CD8-positive, alpha-beta T cell (primary cell): ENCODE measurements at places on chromosomes 5 and 9.

GRCh38 chr9:86645303-86645702, 291.1 kb upstream of the TUT7 start:
- DNase-seq, result no peak

- DNase-seq, result no peak
These were observed 27.3 kb upstream of the GFPT2 start for GRCh38 chr5:180380441-180380840.

GRCh38 chr5:1316588-1317340, 21.9 kb upstream of the TERT start:
- no peak for DNase-seq

DNA sequence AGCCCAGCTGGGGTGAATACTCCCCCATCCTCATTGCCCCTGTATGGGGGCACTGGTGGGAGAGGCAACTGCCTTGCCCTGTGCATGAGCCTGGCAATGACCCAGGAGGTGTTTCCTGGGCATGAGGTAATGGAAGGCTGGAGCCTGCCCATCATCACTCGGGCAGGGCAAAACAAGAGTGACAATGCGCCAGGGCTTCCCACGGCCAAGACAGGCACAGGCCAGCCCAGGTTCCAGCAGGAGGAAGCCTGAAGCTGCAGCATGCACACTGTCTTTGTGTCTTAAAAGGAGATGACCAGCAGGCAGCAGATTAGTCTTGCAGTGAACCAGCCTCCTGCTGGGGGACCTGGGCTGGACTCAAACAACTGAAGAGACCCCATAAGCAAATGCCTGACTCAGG, 92.2 kb upstream of the SMIM23 start:
- no peak for DNase-seq

- no peak for DNase-seq
These were observed 43.9 kb downstream of the ZNF608 start for GRCh38 chr5:124702525-124702924.
